ENCODE measurements at places on chromosomes 11 and 22. TPM values are rescaled to one million over a fixed set of nuclear protein-coding genes. Genes with fewer than 3 reads are reported as not detected.

DNA sequence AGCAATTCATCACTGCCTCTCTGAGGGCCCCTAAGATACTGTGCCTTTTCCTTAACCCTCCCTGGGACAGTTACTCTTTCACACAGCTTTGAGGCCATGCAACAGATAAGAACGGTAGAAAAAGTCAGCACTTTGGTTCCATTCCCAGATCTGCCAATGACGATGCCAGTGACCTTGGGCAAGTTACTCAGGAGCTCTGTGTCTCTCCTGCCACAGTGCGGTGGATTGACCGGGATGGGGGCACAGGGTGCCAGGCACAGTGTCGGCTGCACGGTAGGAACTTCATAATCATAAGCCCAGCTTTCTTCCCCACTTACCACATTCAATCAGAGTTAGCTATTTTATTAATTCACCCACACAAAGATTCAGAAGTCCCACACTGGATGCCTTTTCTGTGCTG, 1041.8 kb downstream of the TBC1D22A start:
- H3K27ac ChIP-seq = no peak overlapping the region
- H3K36me3 ChIP-seq = no peaks in the 10 kb centered on the region
- DNase-seq = no peak
- H3K27me3 ChIP-seq = peaks cover 1% of the 10 kb centered on the region
- no peaks in the 10 kb centered on the region for H3K4me1 ChIP-seq

DNA sequence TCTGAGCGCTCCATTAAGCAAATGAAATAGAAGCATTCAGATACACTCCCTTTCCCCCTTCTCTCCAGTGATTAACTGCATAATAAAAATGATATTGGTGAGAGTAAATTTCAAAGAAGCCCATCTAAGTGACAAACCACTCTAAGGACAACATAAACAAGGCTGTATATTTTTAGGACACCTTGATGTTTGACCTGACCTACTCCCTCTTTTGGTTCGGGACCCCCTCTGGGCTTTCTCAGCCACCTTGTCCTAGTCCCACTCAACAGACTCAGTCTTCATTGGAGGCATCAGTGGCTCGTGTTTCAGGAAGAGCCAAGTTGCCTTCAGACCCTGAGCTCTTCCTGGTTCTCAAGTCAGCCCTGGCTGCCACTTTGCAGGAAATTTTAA, 182.3 kb upstream of the NCAM1 start:
- no peak for DNase-seq
- H3K4me1 ChIP-seq = no peaks in the 10 kb centered on the region
- no peak overlapping the region for H3K27ac ChIP-seq
- peaks cover 10% of the 10 kb centered on the region for H3K27me3 ChIP-seq

DNA sequence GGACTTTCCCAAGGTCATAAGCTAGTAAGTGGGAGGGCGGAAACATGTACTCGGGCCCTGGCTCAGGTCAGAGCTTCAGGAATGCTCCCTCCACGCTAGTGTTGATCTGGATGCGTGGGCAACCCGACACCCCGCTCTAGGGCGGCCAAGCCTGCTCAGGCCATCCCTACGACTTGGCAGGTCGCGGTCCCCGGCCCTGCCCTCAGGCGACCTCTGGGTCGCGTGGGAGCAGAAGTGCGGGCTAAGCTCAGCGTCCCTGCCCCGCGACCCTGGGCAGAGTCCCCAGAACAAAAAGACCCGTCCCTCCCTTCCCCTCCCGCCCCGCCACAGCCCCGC, 781 bp upstream of the TEF start:
- H3K27ac ChIP-seq = no peak overlapping the region
- peak overlapping the region; percentile 81 for H3K4me3 ChIP-seq
- H3K27me3 ChIP-seq = no peaks in the 10 kb centered on the region
- H3K36me3 ChIP-seq = no peaks in the 10 kb centered on the region
- peaks cover 15% of the 10 kb centered on the region for H3K4me1 ChIP-seq
- DNase-seq = no peak

DNA sequence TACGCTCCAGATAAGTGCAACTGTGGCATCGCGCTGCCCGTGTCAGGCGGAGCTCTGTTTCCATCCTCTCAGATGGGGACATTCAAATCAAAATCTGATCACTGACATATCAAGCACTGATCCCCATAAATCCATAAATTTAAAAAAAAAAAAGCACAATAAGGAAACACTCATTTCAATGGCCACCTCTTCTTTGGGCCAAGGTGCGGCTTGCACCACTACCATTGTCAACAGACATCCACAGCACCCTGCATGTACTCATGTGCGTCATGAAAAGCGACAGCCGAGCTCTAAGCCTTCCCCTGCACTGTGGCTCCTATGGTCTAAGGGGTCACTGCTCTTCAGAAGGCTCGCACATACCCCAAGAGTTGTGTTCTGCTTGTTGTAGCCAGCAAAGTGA, 26.7 kb upstream of the SERPIND1 start:
- peaks cover 14% of the 10 kb centered on the region for H3K4me1 ChIP-seq
- peaks cover 7% of the 10 kb centered on the region for H3K36me3 ChIP-seq
- H3K27ac ChIP-seq = no peak overlapping the region
- DNase-seq = no peak
- H3K27me3 ChIP-seq = no peaks in the 10 kb centered on the region

GRCh38 chr22:35357883-35358621, 22.8 kb upstream of the HMOX1 start:
- peaks cover 4% of the 10 kb centered on the region for H3K4me1 ChIP-seq
- DNase-seq = no peak
- no peaks in the 10 kb centered on the region for H3K36me3 ChIP-seq
- H3K4me3 ChIP-seq = no peak overlapping the region
- H3K27me3 ChIP-seq = no peaks in the 10 kb centered on the region
- H3K27ac ChIP-seq = no peak overlapping the region

GRCh38 chr11:93504110-93505095, 38.8 kb downstream of the SMCO4 start:
- no peaks in the 10 kb centered on the region for H3K27me3 ChIP-seq
- no peak for DNase-seq
- no peak overlapping the region for H3K4me3 ChIP-seq
- H3K36me3 ChIP-seq = peaks cover 7% of the 10 kb centered on the region

GRCh38 chr11:34405079-34405858, 33.5 kb upstream of the CAT start:
- peaks cover 14% of the 10 kb centered on the region for H3K27me3 ChIP-seq
- H3K36me3 ChIP-seq = no peaks in the 10 kb centered on the region
- DNase-seq = peak; percentile 32
- H3K4me1 ChIP-seq = peaks cover 18% of the 10 kb centered on the region
- peak overlapping the region; percentile 14 for H3K4me3 ChIP-seq
- H3K27ac ChIP-seq = no peak overlapping the region

DNA sequence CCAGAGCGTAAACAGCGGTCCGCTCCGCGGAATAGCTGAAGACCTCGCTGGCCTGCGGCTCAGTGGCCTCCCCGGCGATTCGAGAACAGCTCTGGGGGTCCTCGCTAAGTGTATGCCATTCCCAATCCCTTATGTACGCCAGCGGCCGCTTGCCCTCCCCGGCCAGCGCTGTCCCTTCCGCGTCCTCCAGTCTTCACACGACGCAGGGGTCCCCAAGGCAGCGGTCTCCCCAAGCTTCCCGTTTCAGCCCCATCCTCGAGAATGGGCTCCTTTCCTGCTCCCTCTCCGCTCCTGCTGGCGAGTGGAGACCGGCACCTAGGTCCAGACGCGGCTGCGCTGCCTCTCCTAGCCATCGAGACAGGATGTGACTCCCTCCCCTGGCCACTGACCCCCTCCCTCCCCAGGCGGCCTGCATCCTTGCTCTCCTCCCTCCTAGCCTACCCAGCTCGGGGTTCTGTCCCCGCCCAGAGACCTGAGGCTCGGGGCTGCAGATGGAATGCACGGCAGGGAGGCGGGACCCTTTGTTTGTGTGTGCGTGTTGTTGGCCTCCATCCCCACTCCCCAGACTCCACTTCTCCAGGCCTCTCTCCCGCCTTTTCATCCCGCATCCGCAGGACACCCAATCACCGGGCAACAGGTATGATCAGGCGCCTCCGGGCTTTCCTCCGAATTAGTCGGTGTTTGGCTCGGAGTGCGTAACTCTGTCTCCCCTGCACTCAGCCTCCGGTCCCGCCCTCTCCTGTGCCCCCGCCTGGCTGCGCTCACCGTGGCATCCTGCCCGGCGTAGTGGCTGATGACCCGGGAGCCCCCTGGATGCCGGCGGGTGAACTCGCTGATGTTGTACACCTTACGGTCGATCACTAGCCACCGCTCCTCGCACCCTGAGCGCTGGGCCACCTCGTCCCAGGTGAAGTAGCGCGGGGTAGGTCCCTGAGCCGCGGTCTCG, 740 bp downstream of the FADS1 start:
- peaks cover 12% of the 10 kb centered on the region for H3K27me3 ChIP-seq
- peaks cover 10% of the 10 kb centered on the region for H3K4me1 ChIP-seq
- peak overlapping the region; percentile 83 for H3K4me3 ChIP-seq

GRCh38 chr11:68436985-68437926, 23.3 kb upstream of the PPP6R3 start:
- no peak for DNase-seq
- H3K4me1 ChIP-seq = peaks cover 4% of the 10 kb centered on the region
- no peak overlapping the region for H3K4me3 ChIP-seq
- no peaks in the 10 kb centered on the region for H3K36me3 ChIP-seq
- no peaks in the 10 kb centered on the region for H3K27me3 ChIP-seq

- DNase-seq = no peak
- no peak overlapping the region for H3K27ac ChIP-seq
- H3K4me3 ChIP-seq = no peak overlapping the region
- no peaks in the 10 kb centered on the region for H3K27me3 ChIP-seq
- no peaks in the 10 kb centered on the region for H3K36me3 ChIP-seq
- no peaks in the 10 kb centered on the region for H3K4me1 ChIP-seq
Measured at GRCh38 chr11:56783448-56784041, 35.0 kb upstream of the OR9G4 start.

DNA sequence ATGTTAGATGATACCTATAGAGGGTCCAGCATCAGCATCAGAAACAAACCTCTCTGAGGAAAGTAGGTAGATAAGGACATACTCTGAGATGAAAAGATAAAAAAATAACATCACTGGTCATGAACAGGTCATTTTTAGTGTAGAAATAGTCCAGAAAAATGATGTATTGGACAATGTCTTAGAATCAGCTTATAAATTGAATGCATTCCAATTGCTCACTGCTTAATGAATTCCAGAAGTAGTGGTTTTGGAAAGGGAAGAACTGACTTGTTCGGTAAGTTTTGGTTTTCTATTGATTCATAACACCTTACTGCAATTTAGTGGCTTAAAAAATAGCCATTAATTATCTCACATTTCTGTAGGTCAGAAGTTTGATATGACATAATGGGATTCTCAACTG, 929.5 kb upstream of the CCDC90B start:
- H3K27ac ChIP-seq = no peak overlapping the region
- no peak overlapping the region for H3K4me3 ChIP-seq
- no peaks in the 10 kb centered on the region for H3K36me3 ChIP-seq

- no peak overlapping the region for H3K27ac ChIP-seq
- H3K36me3 ChIP-seq = no peaks in the 10 kb centered on the region
- DNase-seq = peak; percentile 28
- peak overlapping the region; percentile 49 for H3K4me3 ChIP-seq
Measured at GRCh38 chr11:35619116-35619854, 1.0 kb downstream of the FJX1 start.

- H3K27me3 ChIP-seq = no peaks in the 10 kb centered on the region
- peaks cover 22% of the 10 kb centered on the region for H3K36me3 ChIP-seq
- no peak overlapping the region for H3K4me3 ChIP-seq
- peaks cover 2% of the 10 kb centered on the region for H3K4me1 ChIP-seq
- DNase-seq = no peak
Measured at GRCh38 chr22:49899530-49899929, 18.7 kb downstream of the ALG12 start.

- DNase-seq = no peak
- H3K27ac ChIP-seq = no peak overlapping the region
- peaks cover 10% of the 10 kb centered on the region for H3K4me1 ChIP-seq
- H3K27me3 ChIP-seq = no peaks in the 10 kb centered on the region
Measured at GRCh38 chr11:45158891-45159605, 12.6 kb downstream of the PRDM11 start.

Gene OR51B2
- not detected for total RNA-seq

GRCh38 chr11:80782135-80782885, 1341.5 kb upstream of the TENM4 start:
- H3K36me3 ChIP-seq = no peaks in the 10 kb centered on the region
- no peak for DNase-seq
- no peaks in the 10 kb centered on the region for H3K27me3 ChIP-seq
- H3K27ac ChIP-seq = no peak overlapping the region
- no peak overlapping the region for H3K4me3 ChIP-seq

Gene PRAME
- total RNA-seq = not detected

DNA sequence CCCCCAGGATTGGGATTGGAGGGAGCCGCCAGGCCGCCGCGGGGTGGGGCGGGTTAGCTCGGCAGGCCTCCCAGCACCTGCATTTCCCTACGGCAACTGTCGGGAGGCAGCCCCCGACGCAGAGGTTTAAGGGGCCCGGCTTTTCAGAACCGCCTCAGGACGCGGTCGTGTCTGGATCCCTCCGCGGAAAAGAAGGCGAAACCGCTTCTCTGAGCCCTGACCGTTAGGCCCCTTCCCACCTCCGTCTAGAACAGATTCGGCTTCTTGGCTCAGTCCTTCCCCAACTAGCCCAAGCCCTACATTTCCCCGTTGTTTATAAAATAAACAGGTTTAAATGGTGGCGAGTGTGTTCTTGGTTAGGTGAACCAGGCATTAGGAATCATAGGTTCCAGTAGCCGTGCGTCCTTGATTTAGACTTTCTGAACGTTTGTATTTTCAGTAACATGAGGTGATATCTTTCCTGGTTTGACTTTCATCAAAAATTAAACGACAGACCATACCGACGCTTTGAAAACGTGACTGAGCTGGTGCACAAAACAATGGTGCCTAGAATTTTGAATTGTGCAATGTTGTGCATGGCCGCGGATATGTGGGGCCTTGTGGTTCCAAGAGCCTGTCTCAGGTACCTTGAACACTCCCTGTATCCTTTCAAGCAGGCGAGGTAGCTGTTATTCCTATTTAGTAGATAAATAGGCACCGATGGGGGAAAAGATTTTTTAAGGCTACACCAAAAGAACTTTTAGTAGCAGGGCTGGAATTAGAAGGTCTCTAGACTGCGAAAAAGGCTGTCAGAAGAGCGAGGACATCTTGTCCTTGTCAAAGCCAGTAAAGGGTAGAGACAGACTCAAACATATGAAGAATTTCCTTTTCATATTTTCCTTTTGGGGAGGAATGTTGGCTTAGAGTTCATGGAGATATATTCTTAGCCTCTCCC, 1.2 kb upstream of the HSPA8 start:
- peak; percentile 57 for DNase-seq
- H3K36me3 ChIP-seq = peaks cover 48% of the 10 kb centered on the region
- H3K27ac ChIP-seq = peak overlapping the region; percentile 100
- H3K27me3 ChIP-seq = no peaks in the 10 kb centered on the region
- peak overlapping the region; percentile 99 for H3K4me3 ChIP-seq

Gene MS4A6A
- total RNA-seq = not detected

Gene TBCEL
- 6.7 TPM for total RNA-seq

DNA sequence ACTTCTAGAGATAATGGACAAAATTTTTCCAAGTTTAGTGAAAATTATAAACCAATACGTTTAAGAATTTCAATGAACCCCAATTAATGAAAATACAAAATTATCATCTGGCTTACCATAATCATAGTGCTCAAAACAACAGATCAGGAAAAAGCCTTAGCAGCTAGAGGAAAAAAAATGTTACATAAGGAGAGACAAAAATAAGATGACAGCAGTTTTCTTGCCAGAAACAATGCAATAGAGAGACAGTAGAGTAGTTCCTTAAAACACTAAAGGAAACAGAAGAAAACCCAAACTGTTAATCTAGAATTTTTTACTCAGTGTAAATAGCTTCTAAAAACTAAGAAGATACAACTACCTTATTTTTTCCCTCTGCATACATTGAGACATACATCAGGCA, 341.7 kb upstream of the CHORDC1 start:
- H3K27ac ChIP-seq = no peak overlapping the region
- no peak for DNase-seq
- H3K27me3 ChIP-seq = no peaks in the 10 kb centered on the region
- H3K4me3 ChIP-seq = no peak overlapping the region

GRCh38 chr11:2539371-2540222, 94.8 kb downstream of the KCNQ1 start:
- H3K4me1 ChIP-seq = no peaks in the 10 kb centered on the region
- DNase-seq = no peak
- H3K27ac ChIP-seq = no peak overlapping the region
- no peaks in the 10 kb centered on the region for H3K27me3 ChIP-seq
